Suprapubic skin (tissue), 4 donors: ENCODE measurements at places on chromosomes 2 and 18. TPM values are rescaled to one million over a fixed set of nuclear protein-coding genes. Genes with fewer than 3 reads are reported as not detected.

DNA sequence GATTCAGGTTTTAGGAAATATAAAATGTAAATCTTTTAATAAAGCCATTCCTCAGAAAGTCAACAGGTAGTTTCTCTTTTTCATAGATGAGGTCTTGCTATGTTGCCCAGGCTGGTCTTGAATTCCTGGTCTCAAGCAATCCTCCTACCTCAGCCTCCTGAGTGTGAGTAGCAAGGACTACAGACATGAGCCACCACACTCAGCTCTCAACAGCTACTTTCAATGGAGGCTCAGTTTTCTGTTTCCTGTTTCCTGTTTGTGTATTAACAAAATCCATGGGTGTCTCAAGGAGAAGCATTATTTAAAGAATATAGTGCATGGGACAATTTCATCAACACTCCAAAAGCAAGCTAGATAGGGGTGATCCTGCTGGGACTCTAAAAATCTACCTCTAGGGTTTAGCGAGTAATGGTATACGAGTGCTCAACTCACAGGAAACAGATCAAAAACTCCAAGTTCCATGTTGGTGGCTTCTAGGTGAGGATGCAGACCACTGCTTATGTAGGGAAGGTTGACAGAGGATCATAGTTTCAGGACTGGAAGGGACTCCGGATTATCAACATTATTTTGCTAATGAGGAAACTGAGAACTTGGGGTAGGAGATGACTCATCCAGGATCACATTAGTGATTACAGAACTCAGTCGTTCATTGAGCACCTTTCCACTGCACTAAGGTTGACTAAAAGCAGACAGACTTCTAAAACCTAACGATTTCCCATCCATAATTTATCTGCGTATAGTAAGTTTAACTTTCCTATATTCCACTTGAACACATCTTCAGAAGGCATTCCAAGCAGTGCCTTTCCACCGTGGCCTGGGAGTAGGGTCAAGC, 61.7 kb upstream of the WIPF1 start:
- H3K27me3 ChIP-seq, result no peaks in the 10 kb centered on the region
- H3K4me3 ChIP-seq, result no peak overlapping the region
- no peak for DNase-seq
- H3K27ac ChIP-seq, result no peak overlapping the region
- peaks cover 19% of the 10 kb centered on the region for H3K4me1 ChIP-seq

The CXCR1 gene
- not detected for total RNA-seq

The TMEM169 gene
- total RNA-seq, result 0.72 TPM

DNA sequence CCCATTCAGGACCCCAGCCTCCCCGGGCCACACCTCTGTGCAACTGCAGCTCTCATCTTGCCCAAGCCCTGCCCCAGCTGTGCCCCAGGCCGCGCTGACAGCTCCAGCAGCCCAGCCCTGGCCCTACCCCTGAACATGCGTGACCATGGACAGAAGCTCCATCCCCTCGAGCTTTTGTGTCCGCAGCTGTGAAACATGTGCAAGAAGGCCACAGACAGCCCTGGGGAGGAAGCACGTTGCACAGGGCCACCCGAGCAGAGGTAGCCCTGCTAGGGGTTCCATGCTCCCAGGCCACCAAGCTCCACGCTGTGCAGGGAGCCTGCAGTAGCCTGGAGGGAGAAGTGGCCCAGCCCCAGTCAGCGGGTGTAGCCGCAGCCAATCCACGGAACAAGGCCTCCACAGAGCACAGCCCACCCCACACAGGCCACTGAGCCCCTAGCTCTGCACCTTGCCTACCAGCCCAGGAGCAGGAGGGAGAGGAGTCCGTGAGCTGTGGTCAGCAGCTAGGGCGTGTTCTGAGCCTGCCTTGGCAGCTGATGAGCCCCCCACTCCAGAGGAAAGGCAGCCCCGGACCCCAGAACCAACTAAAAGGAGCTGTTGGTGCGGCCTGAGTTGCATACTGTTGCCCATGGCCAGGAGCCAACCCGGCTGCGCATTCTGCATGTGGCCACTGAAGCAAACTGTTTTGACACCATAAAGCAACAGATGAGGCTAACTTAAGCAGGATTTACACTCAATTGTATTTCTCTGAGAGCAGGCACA, 184.0 kb downstream of the SEPTIN10 start:
- no peak for DNase-seq
- H3K4me3 ChIP-seq, result no peak overlapping the region
- H3K4me1 ChIP-seq, result peaks cover 11% of the 10 kb centered on the region
- no peaks in the 10 kb centered on the region for H3K27me3 ChIP-seq

DNA sequence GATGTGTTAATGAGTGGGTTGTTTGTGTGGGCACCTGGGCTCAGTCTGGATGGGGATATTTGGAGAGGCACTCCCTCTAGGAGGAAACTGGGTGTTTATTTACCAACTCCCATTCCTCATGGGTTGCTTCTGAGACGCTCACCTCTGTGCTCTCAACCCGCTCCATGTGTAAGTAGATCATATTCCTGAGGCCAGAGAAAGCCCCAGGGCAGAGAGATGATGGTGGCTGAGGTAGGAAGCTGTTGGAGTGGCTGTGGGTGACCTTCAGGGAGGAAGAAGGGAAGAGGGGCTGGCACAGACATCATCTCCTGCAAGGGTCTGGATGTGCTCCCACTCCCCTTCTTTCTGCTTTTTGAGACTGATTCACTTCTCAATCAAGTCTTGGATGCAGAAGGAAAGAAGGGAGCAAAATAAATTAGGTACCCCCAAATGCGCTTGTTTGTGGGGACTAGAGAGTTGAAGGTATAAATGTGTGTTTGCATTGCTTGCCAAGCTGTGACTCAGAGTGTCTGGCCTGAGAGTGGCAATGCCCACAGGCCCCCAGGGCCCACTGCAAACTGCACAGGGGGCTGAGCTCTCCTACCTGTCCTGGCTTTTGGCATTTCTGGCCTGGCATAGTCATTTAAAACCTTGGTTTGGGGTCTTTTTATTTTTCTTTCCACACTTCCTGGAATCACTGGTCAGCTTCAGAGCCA, 57.2 kb upstream of the TNP1 start:
- H3K36me3 ChIP-seq, result no peaks in the 10 kb centered on the region
- H3K4me1 ChIP-seq, result no peaks in the 10 kb centered on the region
- peak overlapping the region; percentile 50 for H3K27ac ChIP-seq
- H3K4me3 ChIP-seq, result no peak overlapping the region
- DNase-seq, result no peak

DNA sequence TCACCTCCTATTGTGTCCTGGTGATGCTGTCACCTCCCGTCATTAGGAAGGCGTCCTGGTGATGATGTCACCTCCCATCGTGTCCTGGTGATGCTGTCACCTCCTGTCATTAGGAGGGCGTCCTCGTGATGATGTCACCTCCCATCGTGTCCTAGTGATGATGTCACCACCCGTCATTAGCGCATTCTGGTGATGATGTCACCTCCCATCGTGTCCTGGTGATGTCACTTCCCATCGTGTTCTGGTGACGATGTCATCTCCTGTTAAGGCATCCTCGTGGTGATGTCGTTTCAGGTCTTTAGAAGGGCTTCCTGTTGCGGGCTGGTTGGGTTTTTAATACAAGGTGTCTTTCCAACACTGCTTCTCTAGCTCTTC, 40.7 kb downstream of the CTDP1 start:
- H3K27me3 ChIP-seq, result no peaks in the 10 kb centered on the region
- no peaks in the 10 kb centered on the region for H3K4me1 ChIP-seq
- DNase-seq, result no peak
- peaks cover 99% of the 10 kb centered on the region for H3K36me3 ChIP-seq

- no peak overlapping the region for H3K4me3 ChIP-seq
- no peaks in the 10 kb centered on the region for H3K4me1 ChIP-seq
- no peak for DNase-seq
- H3K36me3 ChIP-seq, result no peaks in the 10 kb centered on the region
- no peak overlapping the region for H3K27ac ChIP-seq
Observed at GRCh38 chr2:23106242-23106785, 278.7 kb upstream of the KLHL29 start.

DNA sequence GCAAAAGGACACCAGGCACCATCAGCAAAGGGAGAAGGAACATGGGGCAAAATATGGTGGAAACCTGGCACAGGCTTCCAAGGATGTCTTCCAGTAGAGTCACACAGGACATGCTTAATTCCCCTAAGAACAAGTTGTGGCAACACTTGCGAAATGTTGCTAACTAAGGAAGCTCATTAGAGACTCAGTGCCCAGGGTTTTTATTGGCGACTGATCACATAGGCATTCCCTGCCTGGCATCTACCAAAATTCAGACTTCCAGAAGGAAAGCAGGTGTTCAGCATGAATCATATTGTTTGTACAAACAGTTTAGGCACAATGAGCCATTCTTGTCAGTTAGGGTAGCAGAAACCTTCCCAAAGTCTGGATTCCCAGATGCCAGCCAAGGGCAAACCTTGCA, 25.7 kb downstream of the SLC4A1AP start:
- no peak for DNase-seq
- no peak overlapping the region for H3K4me3 ChIP-seq
- H3K27me3 ChIP-seq, result no peaks in the 10 kb centered on the region
- no peak overlapping the region for H3K27ac ChIP-seq
- peaks cover 62% of the 10 kb centered on the region for H3K36me3 ChIP-seq

DNA sequence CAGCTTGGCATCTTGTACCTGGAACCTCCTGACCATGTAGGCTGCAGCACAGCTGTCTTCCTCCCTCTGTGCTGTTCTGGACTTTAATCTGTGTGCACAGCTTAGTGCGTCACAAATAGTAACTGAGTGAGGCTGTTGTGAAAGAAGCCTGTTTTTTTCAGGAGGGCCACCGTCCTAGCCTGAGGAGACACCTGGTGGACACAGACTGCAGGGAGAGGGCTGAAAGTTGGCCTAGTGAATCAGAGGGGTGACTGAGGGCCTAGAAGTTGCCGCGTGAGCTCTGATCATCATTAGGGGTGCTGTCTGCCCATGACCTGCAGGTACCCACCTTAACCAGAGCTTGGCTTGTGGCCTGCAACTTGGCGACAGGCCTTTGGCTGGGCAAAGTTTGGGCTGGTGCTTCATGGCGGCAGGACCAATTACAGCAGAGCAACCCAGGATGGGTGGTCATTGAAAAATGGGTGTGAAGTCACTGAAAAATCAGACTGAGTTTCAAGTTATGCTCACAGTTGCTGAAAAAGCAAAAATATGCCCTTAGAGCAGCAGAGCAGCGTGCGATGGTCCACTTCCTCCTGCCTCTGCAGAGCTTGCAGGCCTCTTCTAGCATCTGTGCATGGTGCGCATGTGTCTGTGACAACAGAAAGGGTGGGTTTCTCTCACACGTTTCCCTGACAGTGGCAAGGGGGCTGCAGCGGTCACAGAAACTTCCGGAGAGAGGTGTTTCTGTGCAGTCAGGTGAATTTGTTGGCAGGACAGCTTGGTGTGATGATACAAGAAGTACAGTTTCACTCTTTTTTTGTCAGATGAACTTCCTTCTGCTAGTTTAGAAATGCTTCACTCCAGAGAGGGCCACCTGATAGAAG, 9.6 kb downstream of the GDF7 start:
- no peak overlapping the region for H3K27ac ChIP-seq
- H3K4me1 ChIP-seq, result peaks cover 14% of the 10 kb centered on the region
- DNase-seq, result no peak
- peaks cover 36% of the 10 kb centered on the region for H3K27me3 ChIP-seq
- H3K36me3 ChIP-seq, result peaks cover 4% of the 10 kb centered on the region

DNA sequence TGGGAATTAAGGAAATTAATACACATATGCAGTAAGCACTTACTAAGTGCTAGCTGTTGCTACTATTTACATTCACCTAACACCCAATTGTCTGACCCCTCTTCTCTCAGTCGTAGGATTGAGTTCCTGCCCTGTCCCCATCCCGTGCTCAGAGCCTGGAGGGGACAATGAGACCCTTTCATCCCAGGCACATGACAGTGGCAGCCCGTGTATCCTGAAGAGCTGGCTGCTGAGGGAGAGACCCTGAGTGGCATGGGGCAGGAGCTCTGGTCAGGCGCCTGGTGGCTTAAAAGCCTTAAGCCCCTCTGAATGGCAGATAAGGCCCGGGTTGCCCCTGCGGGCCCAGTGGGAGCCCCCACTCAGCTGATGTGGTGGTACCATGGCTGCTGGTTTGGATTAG, 99.0 kb downstream of the DYSF start:
- no peaks in the 10 kb centered on the region for H3K36me3 ChIP-seq
- no peak overlapping the region for H3K4me3 ChIP-seq
- no peaks in the 10 kb centered on the region for H3K27me3 ChIP-seq
- H3K4me1 ChIP-seq, result no peaks in the 10 kb centered on the region
- DNase-seq, result peak; percentile 33

The C2orf15 gene
- total RNA-seq, result 4.2 TPM

GRCh38 chr2:73070643-73071359, 711 bp downstream of the SFXN5 start:
- H3K27me3 ChIP-seq, result no peaks in the 10 kb centered on the region
- H3K27ac ChIP-seq, result peak overlapping the region; percentile 91
- peaks cover 11% of the 10 kb centered on the region for H3K36me3 ChIP-seq
- H3K4me3 ChIP-seq, result peak overlapping the region; percentile 95

The NABP1 gene
- total RNA-seq, result 11.4 TPM

- H3K27me3 ChIP-seq, result peaks cover 37% of the 10 kb centered on the region
- H3K36me3 ChIP-seq, result no peaks in the 10 kb centered on the region
- DNase-seq, result no peak
- no peak overlapping the region for H3K4me3 ChIP-seq
- H3K27ac ChIP-seq, result no peak overlapping the region
Observed at GRCh38 chr18:22346953-22347605, 70.6 kb downstream of the CTAGE1 start.

The CYTIP gene
- total RNA-seq, result 9.6 TPM

The MZT2A gene
- 58.0 TPM for total RNA-seq

DNA sequence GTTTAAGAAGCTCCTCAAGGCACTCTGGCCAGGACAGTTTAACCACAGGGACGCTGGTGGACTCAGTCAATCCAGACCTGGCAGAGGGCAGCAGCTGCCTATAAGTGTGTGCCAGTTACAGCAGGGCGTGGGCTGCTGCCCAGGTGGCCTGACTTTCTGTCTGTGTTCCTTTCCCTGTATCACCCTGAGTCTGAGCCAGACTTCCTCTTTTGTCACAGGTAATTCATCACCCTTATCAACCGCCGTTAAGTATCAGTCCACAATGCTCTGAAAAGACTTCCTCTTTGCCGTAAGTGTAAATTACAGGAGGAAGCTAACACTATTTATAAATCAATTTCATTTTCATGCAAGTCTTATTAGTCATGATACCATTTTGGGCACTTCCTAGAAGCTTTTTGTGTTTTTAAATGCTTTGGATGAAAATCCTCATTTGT, 7.0 kb downstream of the LPIN1 start:
- peak overlapping the region; percentile 45 for H3K27ac ChIP-seq
- no peak for DNase-seq
- H3K4me1 ChIP-seq, result peaks cover 61% of the 10 kb centered on the region

The BCL11A gene
- total RNA-seq, result 222 TPM

GRCh38 chr2:83378921-83379320, 1080.2 kb downstream of the SUCLG1 start:
- no peaks in the 10 kb centered on the region for H3K27me3 ChIP-seq
- no peak overlapping the region for H3K4me3 ChIP-seq
- no peak overlapping the region for H3K27ac ChIP-seq
- H3K36me3 ChIP-seq, result no peaks in the 10 kb centered on the region
- no peaks in the 10 kb centered on the region for H3K4me1 ChIP-seq

GRCh38 chr2:105812180-105813044, 67.7 kb downstream of the NCK2 start:
- H3K4me3 ChIP-seq, result no peak overlapping the region
- H3K4me1 ChIP-seq, result peaks cover 41% of the 10 kb centered on the region
- H3K36me3 ChIP-seq, result peaks cover 3% of the 10 kb centered on the region

The CNTNAP5 gene
- not detected for total RNA-seq
